Thoracic aorta (tissue), 2 donors: ENCODE measurements at places on chromosomes 2 and 18.

DNA sequence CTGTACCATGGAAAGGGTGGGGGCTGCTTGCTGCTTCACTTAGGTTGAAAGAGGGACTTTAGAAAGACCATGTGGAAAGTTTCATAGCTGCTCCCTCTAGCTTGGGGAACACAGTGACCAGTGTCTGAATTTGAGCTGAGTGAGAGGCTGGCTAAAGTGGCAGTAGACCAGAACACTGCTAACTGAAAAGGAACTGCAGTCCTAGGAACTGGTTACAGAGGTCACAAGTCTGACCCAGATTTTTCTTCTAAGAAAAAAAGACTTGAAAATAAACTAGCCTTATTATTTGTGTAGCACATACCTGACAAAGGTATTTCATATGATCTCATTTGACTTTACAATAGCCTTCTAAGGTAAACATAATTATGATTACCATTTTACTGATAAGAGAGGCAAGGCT is 153.6 kb downstream of the FSHR start:
- no peak for DNase-seq

- no peak for DNase-seq
These were observed 34.8 kb upstream of the KLHL29 start for GRCh38 chr2:23350041-23350791.

GRCh38 chr2:133169274-133169912 is 398.9 kb downstream of the NCKAP5 start:
- DNase-seq: no peak

DNA sequence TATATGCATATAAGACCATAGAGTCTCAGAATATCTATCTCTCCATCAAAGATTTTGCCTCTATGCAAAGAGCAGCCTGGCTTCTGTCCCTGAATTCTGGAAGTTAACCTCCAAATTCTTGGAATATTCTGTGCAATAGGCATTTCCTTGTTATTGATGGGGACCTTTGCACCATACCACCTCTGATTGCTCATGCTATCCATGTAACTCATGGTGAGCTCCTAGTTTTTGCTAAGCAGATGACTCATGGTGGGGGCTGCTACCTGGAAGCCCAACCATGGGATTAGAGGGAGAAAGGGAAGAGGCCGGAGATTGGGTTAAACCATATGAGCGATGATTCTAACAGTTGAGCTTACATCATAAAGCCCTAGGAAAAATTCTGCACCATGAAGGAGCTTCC is 310.2 kb upstream of the FIGN start:
- DNase-seq: no peak

DNA sequence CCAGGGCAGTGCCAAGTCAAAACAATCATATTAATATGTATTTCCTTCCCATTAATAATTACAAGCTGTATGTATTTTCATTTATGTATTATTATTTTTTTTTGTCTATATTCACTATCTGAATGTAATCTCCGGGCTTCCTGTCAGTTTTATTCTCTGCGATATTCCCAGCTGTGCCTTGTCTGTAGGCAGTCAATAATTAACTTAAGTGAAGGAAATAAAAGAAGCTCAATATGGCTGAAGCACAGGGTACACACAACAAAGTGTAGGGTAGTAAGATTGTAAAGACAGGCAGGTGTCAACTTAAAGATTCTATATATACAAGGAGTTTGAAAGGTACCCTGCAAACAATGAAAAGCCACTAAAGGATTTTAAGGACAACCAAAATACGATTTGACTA is 122.9 kb downstream of the ROCK1 start:
- no peak for DNase-seq

DNA sequence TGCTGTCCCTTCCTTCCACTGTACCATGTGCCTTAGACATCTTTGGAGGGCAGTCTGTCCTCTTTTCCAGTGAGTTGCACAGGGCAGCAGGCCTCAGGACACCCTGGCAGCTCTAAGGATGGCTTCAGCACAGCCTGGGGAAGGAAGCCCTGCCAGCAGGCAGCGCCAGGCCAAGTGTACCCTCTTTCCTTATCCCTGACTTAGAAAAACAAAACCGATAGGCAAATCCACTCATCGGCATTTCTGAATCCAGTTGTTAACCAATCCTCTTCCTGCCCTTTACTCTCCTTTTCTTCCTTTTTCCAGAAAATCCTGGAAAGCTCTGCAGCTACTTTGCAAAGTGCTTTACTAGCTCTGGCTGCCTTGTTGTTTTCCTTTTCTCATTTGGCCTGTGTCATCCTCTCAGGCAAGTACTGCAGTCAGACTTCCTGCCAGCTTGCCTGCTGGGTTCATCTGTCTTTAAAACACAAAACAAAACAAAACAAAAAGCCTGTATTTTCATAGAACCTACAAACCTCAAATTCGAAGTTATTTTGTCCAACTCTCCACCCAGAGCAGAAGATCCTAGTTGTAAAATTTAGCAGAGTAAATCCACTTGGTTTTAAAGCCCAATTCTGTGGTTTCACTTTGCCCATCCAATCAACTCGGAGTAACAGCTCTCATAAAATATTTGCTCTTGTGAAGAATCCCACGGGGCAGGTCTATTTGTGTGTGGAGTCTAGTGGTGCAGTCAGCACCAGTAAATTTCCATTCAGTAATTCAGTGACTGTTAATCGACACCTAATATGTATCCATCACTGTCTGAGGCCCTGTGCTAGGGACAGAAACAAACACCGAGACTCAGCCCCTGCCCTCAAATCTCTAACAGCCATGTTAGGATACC is 45.2 kb downstream of the PCBP1 start:
- no peak for DNase-seq

- no peak for DNase-seq
These were observed 14.1 kb downstream of the CEP68 start for GRCh38 chr2:65070172-65070830.

- DNase-seq: no peak
These were observed 29.8 kb downstream of the LTBP1 start for GRCh38 chr2:32976409-32977063.

DNA sequence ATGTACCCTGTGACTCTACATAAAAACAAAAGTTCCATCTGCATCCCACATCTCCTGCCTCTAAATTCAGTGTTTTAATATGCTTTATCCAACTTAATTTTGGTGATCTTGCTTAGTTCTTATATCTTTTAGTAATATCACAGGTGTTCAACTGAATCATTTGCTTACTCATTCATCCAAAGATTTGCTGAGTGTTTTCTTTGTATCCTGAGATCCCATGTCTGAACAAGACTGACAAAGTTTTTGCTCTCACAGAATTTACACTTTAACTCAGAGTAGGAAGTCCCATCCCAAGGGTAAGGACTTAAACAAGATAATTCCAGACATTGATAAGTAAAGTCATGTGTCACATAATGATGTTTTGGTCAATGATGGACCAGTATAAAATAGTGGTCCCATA is 87.0 kb downstream of the FSIP2 start:
- DNase-seq: no peak

GRCh38 chr2:5392658-5393057 is 299.5 kb upstream of the SOX11 start:
- no peak for DNase-seq

- no peak for DNase-seq
These were observed 3.0 kb upstream of the ASPRV1 start for GRCh38 chr2:69964353-69964841.

GRCh38 chr2:219633276-219634065 is 6.0 kb downstream of the SLC4A3 start:
- no peak for DNase-seq

DNA sequence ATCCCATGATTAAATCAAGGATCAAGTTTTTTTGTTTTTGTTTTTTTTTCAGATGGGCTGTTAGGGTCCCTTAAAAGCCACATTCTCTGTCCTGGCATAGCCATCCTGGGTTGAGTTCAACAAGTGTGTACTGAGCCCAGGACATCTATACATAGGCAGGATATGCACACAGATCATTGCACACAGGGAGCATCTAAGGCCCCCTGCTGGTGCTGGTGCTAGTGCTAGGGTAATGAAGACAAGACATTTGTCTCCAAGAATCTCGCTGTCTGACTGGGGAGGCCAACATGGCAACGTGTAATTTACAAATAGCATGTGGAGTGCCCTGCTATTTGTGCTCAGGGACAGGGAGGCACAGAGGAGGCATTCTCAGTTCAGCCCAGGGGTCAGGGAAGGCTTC is 124.5 kb downstream of the VAPA start:
- DNase-seq: no peak

- no peak for DNase-seq
These were observed 46.8 kb downstream of the RPIA start for GRCh38 chr2:88738271-88738670.

DNA sequence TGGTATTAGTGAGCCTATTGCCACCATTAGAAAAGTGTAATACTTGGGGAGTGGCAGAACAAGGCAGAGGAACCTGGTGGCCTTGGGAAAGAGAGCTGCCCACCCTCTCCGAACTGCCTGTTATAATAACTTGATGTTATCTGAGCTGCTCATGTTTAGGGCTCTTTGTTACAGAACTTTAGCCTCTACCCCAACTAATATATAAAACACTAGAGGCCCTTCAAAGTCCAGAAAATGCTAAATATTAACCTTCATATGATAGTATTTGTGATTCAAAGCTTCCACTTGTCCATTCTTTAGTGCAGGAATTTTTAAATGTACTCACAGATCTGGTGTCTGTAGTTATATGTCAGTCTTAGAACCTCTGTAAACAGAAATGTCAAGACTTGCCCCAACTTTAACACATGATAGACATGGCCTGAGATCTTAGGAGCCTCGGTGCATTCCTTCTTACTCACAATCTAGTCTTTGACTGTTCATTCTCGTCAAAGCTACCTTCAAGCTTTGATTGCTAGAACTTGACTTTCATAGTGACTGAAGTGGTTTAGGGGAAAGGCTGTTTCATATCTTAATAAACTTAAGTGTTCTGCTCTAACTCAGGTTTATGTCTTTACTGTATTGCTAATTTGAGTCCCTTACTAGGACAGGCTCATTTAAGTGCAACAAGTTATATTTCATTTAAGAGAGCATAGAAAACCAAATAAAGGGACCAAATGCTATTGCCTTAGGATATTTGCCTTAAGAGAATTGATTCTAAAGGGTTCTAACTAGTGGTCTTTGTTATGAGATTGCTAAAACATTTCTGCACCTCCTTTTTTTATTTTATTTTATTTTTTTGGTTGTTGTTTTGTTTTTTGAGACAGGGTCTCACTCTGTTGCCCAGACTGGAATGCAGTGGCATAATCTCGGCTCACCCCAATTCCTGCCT is 41.6 kb downstream of the DDX1 start:
- no peak for DNase-seq

DNA sequence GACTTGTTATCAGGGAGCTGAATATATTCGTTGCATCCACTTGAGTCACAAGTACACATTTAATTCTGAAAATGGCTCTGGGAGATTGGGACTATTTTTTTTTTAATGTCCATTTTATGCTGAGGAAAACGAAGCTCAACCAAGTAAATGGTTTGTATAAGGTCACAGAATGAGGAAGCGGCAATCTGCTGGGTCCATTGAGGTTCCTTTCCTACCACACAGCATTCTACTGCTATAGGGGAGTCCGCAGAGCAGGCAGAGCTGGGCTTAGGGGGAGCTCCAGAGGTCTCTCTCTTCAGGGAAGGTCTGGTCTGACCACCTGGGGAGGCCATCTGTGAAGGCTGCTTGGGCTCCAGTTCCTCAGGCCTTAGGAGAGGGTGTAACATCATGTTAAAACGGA is 77.9 kb downstream of the MCFD2 start:
- no peak for DNase-seq

GRCh38 chr2:42127425-42128424 is 41.4 kb upstream of the EML4 start:
- no peak for DNase-seq

DNA sequence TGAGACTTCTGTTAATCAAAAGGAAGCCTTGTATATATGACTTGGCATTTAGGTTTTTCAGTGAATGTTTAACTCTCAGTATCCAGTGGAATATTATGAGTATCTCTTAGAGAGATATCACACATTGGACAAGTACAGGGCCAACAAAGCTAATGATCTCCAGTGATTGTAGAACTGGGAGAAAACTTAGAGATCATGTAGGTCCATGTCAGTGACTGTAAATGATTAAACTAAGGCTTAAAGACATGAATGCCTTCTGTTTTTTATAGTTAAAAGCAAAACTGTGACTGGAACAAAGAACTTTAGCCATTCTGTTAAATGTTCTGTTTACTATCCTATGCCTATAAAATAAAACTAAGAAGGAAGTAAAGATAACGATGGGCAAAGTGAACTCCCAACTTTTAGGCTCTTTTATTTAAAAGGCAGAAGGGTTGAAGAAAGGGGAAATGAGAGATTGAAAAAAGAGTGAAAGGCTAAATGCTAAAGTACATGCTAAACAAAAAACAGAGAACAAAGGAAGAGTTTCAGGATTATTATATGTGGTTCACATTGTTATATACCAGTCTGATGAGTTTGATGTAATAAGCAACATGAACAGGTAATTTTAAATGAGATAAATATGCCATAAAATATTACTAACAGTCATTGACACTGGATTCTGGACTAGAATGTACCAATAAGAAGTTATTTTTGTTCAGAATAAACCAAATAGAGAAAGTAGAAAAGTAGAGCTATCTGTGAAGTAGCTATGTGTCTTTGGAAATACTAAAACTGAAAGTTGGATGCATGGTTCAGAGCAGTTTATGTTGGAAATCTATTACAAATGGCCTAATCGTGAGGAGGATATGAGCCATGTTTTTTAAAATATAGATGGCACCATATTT is 37.1 kb upstream of the TNFRSF11A start:
- no peak for DNase-seq

- no peak for DNase-seq
These were observed 192.5 kb upstream of the FOSL2 start for GRCh38 chr2:28199995-28200679.

GRCh38 chr2:210443527-210443926 is 33.0 kb downstream of the LANCL1 start:
- no peak for DNase-seq

DNA sequence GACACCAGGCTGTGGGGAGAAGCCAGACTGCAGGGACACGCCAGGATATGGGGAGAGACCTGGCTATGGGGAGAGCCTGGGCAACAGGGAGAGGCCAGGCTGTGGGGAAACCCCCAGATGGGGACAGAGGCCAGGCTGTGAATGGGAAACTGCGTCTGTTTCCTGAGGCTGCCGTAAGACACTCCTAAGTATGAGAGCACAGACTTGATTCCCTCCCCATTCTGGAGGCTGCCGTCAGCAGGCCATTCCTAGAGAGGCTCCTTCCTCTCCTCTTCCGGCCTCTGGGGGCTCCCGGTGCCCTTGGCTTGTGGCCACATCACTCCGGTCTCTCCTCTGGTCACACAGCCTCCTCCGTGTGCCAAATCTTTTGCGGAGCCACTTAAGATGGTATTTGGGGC is 32.3 kb downstream of the ADI1 start:
- DNase-seq: no peak

GRCh38 chr18:6161549-6161948 is 253.2 kb downstream of the L3MBTL4 start:
- DNase-seq: no peak

GRCh38 chr2:39516347-39517101 is 79.4 kb upstream of the MAP4K3 start:
- no peak for DNase-seq
